Stimulated activated CD8-positive, alpha-beta memory T cell treated with anti-CD3 and anti-CD28 coated beads, Interleukin-2, amount 100 ng/mL, for 1 hour (primary cell): ENCODE measurements at places on chromosomes 1 and 21.

DNA sequence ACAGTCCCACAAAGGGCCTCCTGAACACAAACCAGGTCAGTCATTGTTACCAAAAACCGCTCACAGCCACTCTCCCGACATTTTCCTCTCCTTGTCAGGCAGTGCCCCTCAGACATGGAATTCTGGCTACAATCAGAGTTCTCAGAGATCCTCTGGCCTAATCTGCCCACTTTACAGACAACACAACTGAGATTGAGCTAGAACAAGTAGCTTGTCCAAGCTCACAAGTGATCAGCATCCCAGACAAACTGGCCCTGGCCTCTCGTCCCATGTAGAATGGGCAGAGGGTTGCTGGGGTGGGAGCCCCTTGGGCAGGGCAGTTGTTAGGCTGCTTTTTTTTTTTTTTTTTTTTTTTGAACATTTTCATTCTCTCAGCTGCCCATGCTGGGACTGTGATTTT is 57.2 kb downstream of the KCNN3 start:
- DNase-seq: no peak

GRCh38 chr1:44678120-44678519 is 3.6 kb downstream of the ARMH1 start:
- DNase-seq: no peak

- DNase-seq: no peak
These were observed 43.1 kb downstream of the PCNX2 start for GRCh38 chr1:233252441-233252840.

GRCh38 chr1:156927215-156928042 is 7.0 kb downstream of the LRRC71 start:
- DNase-seq: peak; percentile 24

GRCh38 chr1:187787736-187788135 is 959.0 kb downstream of the PLA2G4A start:
- DNase-seq: no peak
